ENCODE measurements at places on chromosomes 6 and 20.
A peak's percentile ranks its signal among the peaks of the same experiment; 100 is the strongest.

DNA sequence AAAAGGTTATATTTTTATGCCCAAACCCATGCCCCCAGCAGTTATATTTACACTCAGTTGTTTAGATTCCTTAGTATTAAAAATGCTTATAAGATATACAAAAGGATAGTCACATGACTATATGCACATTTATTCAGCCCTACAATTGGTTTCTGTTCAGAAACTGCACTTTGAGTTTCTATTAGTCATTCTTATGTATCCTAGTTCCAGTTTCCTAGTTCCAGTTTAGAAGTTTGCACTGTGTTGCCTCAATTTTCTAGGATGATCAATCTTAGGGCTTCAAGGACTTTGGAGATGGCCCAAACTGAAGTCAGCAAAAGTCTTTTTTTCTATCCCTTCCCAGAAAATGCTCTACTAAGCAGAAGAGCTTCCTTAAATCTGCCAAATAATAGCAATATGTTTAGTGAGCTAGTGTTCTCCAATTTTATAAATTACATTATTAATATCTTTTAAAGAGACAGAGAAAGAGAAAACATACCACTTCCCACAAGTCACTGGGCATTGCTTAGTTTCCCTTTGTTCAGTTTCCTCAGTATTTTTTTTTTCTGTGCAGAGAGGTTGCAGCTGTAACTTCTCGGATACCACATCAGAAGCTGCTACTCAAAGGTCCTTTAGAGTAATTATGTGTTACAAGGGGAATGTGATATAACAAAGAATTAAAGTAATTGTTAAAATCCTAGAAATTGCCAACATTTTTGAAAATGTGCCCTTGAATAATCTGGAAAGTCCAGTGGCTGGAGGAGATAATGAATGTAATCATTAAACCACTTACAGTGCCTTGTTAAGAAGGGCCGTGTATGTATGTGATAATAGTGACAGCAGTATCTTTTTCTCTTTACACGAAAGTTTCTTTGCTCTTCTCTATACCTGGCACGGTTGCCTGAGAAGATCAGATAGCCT lies 138.8 kb downstream of the KHDRBS2 start:
- DNase-seq: no peak

GRCh38 chr6:139373928-139374356 lies 506 bp downstream of the CITED2 start:
- DNase-seq: no peak

- no peak for DNase-seq
Measured at GRCh38 chr6:259316-259715, 33.0 kb upstream of the DUSP22 start.

DNA sequence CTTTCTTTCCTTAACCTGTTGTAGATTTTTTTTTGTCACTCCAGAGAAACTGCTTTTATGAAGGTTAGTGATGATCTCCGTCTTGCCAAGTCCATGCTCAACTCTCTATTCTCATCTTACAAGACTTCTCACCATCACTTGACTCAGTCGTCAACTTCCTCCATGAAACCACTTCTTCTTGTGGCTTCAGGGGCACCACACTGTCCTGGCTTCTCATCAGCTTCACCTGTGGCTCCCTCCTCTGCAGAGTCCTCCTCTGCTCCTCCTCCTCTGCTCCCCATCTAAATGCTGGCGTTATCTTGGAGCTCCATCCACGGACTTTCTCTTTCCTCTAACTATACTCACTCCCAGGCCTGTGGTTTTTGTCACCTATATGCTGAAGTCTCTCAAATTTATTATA lies 187.5 kb downstream of the BACH2 start:
- no peak for DNase-seq

GRCh38 chr6:115363379-115363778 lies 697.3 kb downstream of the FRK start:
- DNase-seq: no peak

DNA sequence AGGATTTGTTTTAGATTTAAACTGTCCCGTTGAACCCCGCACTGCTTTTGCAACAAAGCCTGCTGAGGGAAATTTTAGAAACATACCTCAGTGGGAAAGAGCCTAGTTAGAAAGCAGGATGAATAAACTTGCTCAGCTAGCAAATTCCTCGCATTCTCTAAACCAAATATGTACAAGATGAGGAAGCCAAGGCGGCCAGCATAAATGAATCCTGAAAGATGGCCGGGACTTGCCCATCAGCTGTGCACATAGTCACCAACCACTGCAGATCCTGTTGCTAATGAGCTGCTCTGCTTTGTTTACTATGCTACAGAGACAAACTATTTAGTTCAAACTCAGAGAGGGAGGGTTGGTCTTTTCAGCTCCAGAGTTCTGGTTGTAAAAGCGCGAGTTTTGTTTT lies 49.0 kb downstream of the TMEM170B start:
- peak; percentile 84 for DNase-seq

DNA sequence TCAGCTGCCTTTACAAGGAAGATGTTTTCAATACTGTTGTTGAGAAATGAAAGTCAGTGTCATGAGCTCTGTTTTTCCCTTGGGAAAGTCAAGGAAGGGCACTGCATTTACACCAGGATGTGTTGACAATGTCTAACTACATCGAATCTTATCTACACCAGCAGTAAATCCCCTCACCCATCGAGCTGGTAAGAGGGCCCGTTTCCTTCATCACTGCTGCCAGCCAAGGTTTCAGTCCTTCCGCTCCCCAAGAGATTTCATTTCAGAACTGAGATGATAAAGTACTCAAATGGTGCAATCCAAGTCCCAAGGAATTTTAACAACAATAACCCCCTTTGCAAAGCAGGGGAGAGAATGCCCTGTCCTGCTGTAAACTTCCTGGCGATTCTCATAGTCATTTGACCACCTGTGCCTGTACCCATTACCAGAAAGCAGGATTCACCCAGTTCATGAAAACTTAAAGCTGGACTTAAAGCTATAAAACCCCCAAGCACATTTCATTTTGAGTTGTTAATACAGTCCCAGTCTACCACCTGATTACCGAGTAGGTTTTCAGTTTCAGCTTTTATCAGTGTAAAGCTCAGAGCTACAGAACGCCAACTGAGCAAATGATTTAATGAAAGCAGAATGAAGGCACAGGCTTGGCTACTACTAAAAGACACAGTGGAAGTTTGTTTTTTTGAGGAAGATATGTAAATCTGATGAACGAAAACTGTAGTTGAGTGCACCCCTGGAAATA lies 122.5 kb upstream of the TAB2 start:
- no peak for DNase-seq

DNA sequence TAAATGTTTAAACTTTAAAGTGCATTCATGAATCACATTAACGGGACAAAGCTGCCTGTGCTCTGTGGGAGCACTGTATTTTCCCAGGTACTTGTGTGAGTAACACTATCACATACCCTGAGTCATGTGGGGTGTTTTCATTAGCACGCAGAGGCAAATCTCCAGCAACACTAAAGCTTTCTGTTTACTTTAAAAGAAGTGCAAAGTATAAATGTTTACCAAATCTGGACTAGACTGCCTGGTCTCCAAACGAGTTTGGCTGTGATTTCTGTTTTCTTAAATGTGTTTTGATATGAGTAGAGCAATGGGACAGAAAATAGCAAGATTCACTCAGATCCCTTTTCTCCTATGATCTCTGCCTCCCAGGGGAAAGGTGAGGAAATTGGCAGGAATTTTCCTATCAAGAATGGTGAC lies 28.8 kb upstream of the RIPPLY2 start:
- DNase-seq: peak; percentile 54

GRCh38 chr6:2216794-2217383 lies 28.5 kb downstream of the GMDS start:
- DNase-seq: no peak

GRCh38 chr6:31356946-31357466 lies at the start of gene HLA-B:
Gene HLA-B (minus strand): TSS chr6:31357179. CDS start chr6:31357158, 21 bp downstream.
- DNase-seq: peak; percentile 69

- no peak for DNase-seq
Measured at GRCh38 chr6:35293681-35294080, 3.9 kb upstream of the DEF6 start.

DNA sequence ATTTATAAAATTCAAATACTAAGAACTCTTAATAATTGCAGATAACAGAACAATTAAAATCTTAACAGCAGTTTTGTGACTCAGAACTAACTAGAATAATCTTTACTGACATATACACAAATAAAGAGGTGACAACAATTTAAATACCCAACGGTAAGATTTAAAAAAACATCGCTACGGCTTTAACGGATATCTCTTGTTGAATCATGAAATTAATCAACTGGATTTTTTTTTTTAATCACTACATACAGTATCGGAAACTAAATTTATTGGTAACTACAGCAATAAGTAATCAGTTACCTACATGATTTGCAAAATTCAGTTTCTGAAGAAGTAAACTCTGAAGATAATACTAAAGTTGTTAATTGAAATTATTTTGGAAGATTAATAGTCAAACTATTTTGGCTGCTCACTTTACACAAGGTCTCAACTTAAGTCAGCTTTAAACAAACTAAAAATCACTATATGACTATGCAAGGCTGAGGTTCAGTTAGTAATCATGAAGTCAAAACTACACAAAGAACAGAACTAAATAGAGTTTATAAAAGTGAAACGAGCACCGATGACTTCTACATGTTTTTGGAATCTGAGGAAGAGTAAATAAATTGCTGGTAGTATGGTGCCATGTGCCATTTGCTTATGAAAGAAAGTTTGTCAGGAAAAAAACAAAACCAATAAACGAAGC lies 128.8 kb downstream of the HUS1B start:
- no peak for DNase-seq

GRCh38 chr6:96626759-96627364 lies 63.9 kb downstream of the FHL5 start:
- peak; percentile 56 for DNase-seq

GRCh38 chr6:140571145-140571544 lies 1196.7 kb upstream of the CITED2 start:
- peak; percentile 22 for DNase-seq

DNA sequence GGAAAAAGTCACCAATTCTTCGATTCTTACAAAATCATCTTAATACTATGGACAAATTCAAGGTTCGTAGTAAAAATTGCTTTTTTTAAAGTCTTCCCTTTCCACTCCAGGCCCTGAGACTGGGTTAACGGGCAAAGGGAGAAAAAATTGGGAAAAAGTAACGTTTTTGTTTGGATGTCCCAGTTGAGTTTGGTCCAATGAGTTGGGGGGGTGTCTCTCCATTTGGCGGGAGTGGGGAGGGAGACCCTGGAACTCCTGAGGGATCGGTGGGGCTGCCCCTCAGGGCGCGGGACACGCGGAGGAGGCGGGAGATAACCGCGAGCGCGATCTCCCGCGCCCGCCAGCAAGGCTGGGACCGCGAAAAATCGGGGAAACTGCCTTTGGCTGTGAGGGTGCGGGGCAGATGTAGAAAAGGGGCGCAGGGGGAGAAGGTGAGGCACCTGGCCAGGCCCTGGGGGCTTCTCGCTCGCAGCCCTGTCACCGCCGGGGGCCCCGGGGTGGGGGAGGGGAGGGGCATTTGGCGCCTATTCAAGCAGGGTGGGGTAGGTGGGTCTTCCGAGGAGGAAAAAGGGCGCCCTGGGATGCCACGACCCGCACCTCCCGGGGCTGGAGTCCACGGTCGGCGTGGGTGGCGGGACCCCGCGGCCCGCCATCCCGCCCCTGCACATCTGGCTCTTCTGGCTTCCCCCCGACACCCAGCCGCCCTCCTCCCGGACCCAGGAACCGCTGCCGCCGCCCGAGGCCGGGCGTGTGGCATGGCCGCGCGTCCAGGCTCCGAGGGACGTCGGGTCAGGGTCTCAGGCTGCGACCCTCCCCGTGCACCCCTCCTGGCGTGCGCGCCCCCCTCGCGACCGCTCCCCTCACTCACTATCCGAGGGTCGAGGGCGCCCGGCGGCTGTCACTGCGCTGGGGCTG lies 595 bp downstream of the FBXO5 start:
- no peak for DNase-seq

DNA sequence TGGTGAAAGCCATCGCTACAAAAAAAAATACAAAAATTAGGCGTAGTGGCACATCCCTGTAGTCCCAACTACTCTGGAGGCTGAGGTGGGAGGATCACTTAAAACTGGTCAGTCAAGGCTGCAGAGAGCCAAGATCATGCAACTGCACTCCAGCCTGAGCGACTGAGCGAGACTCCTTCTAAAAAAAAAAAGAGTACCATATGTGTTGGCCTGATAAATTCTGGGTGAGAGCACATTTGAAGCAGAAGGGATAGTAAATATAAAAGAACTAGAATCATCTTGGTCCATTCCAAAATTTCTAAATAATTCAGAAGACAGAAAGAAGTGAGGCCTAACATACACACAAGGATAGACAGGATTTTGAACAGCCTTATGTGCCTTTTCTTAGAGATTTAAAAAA lies 2.2 kb downstream of the IBTK start:
- no peak for DNase-seq

GRCh38 chr20:60055740-60056139 lies 97.5 kb downstream of the CDH26 start:
- DNase-seq: no peak

- no peak for DNase-seq
Measured at GRCh38 chr6:91718198-91718597, 1131.3 kb upstream of the MAP3K7 start.

GRCh38 chr6:15420959-15421438 lies 175.1 kb downstream of the JARID2 start:
- no peak for DNase-seq

DNA sequence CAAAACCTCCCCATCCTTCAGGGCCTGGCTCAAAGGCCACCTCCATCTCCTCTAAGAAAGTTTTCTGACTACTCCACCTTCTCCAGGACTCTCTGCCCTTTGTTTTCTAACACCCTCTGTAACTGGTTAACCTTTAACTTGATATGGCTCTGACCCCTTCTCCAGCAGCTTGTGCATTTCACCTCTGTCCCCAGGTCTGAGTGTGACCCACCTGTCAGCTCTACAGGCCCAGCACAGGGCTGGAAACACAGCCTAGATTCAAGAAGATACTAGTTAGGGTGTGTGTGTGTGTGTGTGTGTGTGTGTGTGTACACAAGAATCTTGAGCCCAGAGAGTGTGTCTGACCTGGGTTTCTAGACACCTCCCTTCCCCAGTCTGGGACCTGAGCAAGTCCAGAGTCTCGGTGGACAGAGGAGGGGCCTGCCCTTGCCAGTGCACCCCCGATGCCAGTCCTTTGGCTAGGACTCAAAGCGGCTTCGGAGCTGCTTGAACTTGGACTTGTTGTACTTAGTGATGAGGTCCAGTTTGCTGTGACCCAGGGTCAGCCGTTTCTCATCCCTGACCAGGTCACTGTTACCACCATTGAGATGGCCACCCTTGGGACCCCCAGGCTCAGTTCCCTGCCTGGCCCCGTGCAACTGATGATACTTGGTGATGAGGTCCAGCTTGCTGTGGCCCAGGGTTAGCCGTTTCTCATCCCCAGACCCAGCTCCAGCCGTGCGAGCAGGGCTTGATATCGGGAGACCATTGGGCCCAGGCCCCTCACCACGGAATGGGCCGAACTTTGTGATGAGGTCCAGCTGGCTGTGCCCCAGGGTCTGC lies 1.7 kb upstream of the EIF6 start:
- no peak for DNase-seq

All from HCEC 1CT (cell line).